B cell (primary cell): ENCODE measurements at places on chromosomes 7 and 10. TPM values are rescaled to one million over a fixed set of nuclear protein-coding genes. Genes with fewer than 3 reads are reported as not detected.

DNA sequence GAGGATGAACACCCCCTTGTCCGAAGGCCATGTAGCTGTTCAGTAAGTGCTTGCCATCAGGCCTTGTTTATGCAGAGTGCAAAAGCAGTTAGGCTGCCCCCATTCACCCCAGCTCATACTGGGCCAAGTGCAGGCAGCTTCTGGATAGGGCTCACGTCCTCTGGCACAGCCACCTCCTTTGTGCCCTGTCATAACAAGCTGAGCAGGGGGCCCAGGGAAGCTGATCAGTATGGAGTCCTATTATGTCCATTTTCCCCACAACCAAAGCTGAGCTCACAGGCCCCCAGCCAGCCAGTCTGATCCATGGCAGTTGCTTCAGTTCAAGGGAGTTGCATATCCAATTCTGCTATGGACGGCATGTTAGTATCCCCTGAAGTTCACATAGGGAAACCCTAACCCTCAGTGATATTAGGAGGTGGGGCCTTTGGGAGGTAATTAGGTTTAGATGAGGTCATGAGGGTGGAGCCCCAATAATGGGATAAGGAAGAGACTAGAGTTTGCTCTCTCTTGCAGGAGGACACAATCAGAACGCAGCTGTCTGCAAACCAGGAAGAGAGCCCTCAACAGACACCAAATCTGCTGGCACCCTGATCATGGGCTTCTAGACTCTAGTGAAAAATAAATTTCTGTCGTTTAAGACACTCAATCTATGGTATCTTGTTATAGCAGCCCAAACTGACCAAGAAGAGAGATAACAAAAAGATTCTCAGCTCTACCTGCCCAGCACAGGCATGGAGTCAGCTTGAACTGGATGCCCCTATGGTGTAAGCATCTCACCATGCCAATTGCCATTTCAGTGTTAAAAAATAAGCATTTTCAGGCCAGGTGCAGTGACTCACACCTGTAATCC, 155.9 kb downstream of the FGFR2 start:
- DNase-seq = no peak

GRCh38 chr7:32500922-32501341, 5.6 kb downstream of the AVL9 start:
- peak; percentile 10 for DNase-seq

DNA sequence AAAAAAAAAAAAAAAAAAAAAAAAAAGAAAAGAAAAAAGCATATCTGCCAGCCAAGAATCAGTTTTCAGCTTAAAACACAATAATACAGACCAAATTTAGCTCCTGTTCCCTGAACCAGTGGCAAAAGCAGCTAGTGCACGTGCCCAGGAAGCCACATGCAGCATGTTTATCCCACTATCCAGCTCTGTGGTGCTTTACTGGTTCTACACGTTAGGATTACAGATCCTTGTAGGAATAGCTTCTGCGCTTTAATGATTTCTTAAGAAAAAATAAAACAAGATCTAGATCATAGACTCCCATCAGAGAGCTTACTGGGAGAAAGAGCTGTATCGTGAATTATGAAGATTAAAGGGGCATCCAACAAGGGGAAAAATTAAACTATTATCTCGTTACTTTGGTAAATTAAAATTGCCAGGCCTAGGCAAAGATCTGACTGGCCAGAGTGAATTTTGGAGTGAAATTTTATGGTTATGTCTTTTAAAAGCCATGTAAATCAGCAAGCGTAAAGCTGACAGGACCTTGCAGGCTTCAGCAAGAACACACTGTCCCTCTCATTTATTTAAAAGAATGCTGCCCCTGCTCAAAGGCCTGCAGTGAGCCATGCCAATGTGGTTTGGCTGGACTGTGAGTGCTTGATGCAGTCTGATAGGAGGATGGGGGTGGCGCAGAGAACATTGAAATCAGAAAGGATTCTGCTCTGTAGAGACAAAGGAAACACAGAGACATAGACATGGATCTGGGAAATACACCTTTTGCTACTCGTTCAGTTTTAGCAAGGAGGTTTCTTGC, 177.3 kb upstream of the PHYHIPL start:
- DNase-seq = no peak

- no peak for DNase-seq
These were observed 122.5 kb upstream of the LANCL2 start for GRCh38 chr7:55242613-55243012.

DNA sequence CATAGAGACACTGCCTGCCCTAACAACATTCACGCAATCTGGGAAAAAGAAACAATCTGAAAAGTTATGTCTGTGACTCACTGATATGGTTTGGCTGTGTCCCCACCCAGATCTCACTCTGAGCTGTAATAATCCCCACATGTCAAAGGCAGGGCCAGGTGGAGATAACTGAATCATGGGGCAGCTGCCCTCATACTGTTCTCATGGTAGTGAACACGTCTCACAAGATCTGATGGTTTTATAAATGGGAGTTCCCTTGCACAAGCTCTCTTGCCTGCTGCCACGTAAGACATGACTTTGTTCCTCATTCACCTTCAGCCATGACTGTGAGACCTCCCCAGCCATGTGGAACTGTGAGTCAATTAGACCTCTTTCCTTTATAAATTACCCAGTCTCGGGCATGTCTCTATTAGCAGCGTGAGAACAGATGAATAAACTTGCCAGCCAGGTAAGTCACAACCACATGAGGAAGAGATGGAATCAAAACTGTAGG, 341.5 kb upstream of the AOAH start:
- peak; percentile 26 for DNase-seq

DNA sequence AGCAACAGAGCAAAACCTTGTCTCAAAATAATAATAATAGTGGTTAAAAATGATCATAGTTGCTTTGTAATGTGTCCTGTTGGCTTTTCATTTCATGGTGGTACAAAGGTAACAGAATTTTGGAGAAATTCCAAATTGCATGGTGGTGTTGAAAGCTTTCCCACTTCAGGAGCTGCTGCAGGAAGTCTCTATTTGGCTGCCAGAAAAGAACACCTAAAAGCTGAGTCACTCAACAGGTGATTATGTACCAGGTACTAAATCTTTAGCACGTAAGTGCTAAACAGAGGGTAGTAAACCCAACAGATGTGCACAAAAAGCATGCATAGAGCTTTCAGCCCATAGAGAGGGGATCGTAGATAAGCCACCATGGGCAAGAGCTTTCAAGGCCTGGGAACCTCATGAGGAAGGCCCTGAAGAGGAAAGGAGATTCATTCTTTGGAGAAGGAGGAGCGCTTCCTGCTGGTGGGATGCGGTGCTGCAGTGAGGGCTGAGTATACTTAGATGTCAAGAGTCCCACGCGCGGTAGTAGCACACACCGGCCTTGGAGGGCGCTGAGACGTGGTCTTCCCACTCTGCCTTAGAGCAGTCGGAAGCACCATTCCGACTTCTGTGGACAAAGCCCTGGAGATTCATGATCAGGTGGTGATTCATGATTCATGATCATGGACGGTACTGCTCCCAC, 118.7 kb downstream of the RALA start:
- DNase-seq = peak; percentile 50

- peak; percentile 13 for DNase-seq
These were observed 69.7 kb upstream of the ZNRF2 start for GRCh38 chr7:30214651-30215137.

DNA sequence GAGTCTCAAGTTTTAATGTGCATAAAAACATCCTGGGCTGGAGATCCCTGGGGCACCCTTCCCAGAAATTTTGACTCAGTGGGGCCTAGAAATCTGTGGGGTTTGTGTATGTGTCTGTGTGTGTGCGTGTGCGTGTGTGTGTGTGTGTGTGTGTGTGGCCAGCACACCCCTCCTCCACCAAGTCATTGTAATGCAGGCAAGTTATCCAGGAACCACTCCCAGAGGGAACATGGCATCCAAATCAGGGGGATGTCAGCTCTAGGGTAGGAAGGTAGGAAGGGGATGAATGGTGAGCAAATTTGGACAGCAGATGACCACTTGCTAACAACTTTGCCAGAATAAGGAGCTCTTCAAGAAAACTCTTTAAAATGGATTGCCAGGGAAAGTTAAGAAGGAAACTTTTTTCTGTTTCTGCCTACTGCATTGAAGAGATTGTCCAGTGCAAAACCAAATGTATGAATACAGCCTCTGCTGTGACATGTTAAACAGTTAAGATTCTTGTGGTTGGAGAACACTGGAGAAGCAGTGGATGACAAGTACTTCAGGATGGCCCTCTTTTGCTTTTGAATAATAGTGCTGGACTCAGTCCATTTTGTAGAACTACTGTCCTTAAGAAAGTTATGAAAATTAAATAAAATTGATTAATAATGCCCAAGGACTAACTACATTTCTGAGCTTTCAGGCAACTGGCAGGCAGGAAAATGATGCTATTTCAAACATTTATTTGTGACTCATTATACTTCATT, 12.3 kb downstream of the STAMBPL1 start:
- DNase-seq = no peak

GRCh38 chr10:43338117-43338516, 33.3 kb upstream of the FXYD4 start:
- DNase-seq = no peak

DNA sequence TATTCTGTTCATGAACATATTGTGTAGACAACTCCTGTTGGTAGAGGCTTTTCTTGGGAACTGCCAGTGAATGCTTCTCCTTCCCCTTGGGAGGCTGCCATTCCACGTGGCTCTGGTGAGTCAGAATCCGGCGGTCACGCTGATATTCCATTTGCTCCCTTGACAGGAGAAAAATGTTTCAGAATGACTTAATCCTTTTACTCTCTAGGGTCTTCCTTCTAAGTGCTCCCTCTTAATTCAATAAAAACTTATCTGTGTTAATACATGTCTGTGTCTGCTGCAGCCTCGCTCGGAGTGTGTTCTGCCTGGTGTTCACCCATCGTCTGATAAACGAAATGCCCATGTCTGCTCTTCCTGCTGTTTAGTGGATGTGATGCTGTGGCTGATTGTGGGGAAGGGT, 278.6 kb downstream of the ARHGAP12 start:
- no peak for DNase-seq

DNA sequence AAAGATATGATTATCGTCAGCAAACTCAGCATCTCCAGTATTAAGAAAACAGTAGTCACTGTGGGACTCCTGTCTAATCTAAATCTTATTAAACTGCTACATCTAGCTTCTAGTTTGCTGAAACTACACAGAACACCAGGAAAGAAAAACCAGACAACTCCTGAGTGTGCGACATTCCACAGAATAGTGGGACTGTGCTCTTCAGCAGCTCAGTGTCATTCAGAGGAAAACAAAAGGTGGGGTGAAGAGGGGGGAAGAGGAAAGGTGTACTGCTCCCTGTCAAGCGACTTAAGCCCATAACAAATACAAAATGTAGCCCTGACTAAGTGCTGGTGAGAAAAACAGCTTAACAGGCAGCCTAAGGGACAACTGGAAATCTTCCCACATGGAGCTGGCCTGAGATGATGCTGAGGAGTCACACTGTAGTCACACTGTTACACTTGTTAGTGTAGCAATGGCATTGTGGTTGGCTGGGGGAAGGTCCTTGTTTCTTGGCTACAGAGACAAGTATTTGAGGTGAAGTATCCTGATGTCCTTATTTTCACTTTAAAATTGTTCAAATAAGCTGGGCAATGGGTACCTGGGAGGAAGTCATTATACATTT, 135.5 kb downstream of the USP6NL start:
- DNase-seq = no peak

GRCh38 chr7:138929969-138930368, 51.2 kb downstream of the KIAA1549 start:
- DNase-seq = no peak

- DNase-seq = peak; percentile 53
These were observed 69.1 kb downstream of the MEST start for GRCh38 chr7:130560972-130561371.

DNA sequence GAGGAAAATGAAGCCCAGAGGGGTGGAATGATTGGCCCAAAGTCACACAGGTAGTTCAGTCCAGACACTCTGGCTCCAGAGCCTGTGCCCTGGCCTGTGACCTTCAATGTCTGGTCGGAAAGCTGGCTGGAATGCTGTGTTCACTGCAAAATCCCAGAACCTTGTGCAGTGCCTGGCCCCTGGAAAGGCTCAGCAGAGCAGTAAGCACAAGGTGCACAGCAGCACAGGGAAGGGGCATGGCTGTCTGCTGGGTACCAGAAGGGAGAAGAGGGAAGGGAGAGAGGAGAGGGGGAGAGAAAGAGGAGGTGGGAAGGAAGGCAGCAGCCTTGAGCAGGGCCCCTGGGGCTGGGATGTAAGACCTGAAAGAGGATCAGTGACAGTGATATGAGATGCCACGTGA, 28.4 kb upstream of the C10orf71 start:
- no peak for DNase-seq

DNA sequence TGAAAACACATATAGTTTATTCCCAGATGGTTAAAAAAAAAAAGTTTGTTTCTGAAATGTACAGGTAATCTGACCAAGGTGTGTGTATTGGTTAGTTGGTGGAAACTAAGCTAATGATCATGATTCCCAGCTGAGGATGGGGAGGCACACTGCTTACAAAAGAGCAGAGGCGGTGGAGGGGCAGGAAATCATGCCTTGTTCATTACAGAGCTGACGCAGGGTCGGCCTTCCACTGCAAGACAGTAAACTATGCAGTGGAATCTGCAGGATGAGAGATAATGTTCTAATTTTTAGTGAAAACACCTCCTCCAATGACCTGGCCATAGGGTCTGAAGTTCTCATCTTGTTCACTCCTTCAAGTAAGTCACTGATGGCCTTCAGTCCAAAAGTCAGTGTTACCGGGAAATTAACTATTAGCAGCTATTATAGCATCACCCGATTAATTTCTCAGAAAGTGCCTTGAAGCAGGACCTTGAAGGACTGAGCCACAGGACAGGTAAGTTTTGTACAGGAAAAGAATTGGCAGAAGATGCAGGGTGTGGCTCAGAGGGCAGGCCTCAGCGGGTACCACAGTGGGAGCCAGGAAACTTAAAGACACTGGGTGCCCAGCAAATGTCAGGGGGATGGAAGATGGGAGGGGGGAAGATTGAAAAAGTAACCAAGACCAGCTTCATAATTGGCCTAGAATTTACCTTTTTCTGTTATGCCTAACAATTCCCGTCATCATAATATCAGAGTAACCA, 36.0 kb downstream of the MYOF start:
- DNase-seq = no peak

DNA sequence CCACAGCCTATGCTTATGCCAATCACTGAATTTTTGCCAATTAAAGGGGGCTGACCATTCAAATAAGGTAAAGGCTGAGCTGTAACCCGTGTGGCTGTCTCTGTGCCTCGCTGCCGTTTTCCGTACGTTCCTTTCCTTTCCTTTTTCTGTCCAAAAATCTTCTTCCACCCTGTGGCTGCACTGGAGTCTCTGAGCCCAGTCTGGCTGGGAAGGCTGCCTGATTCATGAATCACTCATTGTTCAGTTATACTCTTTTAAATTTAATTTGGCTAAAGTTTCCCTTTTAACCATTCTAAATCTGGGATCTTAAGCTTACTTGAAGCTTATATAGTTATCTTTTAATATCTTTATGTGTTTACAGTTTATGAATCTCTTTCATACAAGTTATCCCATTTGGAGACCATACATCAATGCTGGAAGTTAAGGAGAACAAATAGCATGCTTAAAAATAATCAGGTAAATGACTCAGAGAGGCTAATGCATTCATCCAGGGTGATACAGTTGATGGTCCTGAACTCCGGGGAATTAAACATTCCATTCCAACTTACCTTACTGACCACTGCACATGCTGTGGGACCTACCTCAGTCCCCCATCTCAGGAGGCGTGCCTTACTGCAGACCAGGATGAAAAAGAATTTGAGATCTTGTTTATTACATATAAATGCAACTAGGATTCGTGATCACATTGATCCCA, 385.3 kb upstream of the ADARB2 start:
- no peak for DNase-seq

SYT15 gene
- total RNA-seq = 0.94 and 1.1 TPM in 2 replicates

GIGYF1 gene
- 134 and 140 TPM in 2 replicates for total RNA-seq

IL6 gene
- 2.6 and 3.3 TPM in 2 replicates for total RNA-seq

CYP3A4 gene
- not detected in 2 replicates for total RNA-seq

IMMP2L gene
- 34.2 and 36.5 TPM in 2 replicates for total RNA-seq

SPDYE9 gene
- not detected in 2 replicates for total RNA-seq

CCL24 gene
- total RNA-seq = not detected in 2 replicates

C10orf67 gene
- total RNA-seq = not detected in 2 replicates

ARMC3 gene
- not detected in 2 replicates for total RNA-seq

PHKG1 gene
- total RNA-seq = 3.3 and 4.0 TPM in 2 replicates
